ENCODE measurements at places on chromosomes 12 and 14. TPM values are rescaled to one million over a fixed set of nuclear protein-coding genes. Genes with fewer than 3 reads are reported as not detected.

GRCh38 chr12:105334001-105334400 is 3.5 kb downstream of the C12orf75 start:
- H3K27me3 ChIP-seq, result no peaks in the 10 kb centered on the region
- H3K27ac ChIP-seq, result no peak overlapping the region
- H3K36me3 ChIP-seq, result peaks cover 62% of the 10 kb centered on the region
- H3K4me1 ChIP-seq, result peaks cover 65% of the 10 kb centered on the region

- H3K4me3 ChIP-seq, result peak overlapping the region; percentile 29
- H3K27me3 ChIP-seq, result no peaks in the 10 kb centered on the region
- peaks cover 39% of the 10 kb centered on the region for H3K36me3 ChIP-seq
These were observed 51.2 kb downstream of the ATF7IP start for GRCh38 chr12:14416658-14417057.

DNA sequence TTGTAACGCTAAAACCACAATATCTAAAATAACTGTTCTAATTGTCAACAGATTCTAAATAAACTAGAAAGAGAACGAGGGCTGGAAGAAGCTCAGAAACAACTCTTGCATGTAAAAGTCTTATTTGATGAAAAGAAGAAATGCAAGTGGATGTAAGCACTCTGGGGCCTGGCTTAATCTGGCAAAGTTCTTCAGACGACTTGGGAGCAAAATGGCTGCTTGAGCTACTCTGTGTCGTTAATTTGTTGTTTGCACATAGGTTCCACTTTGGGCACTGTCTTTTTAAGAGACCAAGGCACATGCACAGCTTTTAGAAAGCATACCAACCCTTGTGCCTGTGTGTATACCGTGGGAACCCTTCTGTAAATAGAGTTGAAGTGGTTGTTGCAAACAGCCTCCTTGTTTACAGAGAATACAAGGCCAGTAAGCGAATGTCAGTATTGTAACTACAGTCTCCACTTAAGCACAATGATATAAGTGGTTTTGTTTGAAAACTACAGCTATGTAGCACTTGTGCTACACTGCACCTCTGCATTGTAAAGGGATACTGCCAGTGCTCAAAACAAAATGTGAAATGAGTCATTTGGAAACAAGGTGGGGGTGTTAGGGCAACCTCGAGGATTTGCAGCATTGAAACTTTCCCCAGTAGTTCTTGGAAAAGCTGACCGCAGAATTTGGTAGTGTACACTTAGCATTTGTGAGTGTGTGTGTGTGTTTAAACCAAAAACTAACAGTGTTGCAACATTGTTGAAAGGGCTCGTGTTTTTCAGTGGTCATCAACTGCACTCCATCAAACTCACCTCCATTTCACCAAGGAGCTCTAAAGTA is 154.3 kb downstream of the CEP83 start:
- H3K36me3 ChIP-seq, result peaks cover 75% of the 10 kb centered on the region
- peak overlapping the region; percentile 43 for H3K4me3 ChIP-seq
- H3K4me1 ChIP-seq, result peaks cover 44% of the 10 kb centered on the region

GRCh38 chr12:53060064-53060720 is 10.3 kb downstream of the TNS2 start:
- peak; percentile 38 for DNase-seq
- peaks cover 2% of the 10 kb centered on the region for H3K36me3 ChIP-seq
- peaks cover 10% of the 10 kb centered on the region for H3K4me1 ChIP-seq
- no peak overlapping the region for H3K4me3 ChIP-seq
- no peaks in the 10 kb centered on the region for H3K27me3 ChIP-seq
- no peak overlapping the region for H3K27ac ChIP-seq

NID2 gene
- total RNA-seq, result 0.21 TPM

RIPK3 gene
- total RNA-seq, result 29.4 TPM

CCDC85C gene
- total RNA-seq, result 9.1 TPM

Measured in activated CD8-positive, alpha-beta memory T cell treated with anti-CD3 and anti-CD28 coated beads, Interleukin-2, amount 10 ng/mL, durations not matched to agents 7 days and 5 days (primary cell).